ENCODE measurements at places on chromosomes 13 and 19.

DNA sequence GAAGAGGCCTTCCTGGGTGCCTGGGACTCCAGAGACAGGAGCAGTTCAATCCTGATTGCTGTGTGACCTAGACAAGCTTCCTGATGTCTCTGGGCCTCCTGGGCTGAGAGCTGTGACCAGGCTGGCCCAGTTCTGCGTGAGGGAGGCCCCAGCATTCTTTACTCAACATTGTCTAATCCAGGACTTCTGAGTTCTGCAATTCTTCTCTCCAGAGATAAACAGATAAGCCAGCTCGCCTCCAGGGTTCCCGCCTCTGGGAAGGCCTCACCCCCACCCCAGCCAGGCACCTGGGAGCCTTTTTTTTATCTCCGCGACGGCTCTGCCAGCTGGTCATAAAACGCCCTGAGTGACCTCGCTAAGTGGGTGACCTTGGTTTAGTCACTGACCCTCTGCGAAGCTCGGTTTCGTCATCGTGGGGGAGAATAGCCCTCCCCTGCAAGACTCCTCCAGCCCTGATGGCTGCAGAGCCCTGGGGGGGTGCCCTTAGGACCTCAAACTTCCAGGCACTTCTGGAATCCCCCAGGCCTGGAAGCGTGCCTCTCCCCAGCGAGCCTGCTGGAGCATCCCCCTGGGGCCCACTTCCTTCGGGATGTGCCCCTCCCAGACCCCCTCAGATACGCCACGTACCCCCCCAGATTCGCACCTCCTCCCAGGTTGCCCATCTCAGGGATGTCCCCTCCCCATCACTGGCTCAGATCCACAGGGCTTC is 1.9 kb downstream of the SULT2B1 start:
- DNase-seq = no peak

DNA sequence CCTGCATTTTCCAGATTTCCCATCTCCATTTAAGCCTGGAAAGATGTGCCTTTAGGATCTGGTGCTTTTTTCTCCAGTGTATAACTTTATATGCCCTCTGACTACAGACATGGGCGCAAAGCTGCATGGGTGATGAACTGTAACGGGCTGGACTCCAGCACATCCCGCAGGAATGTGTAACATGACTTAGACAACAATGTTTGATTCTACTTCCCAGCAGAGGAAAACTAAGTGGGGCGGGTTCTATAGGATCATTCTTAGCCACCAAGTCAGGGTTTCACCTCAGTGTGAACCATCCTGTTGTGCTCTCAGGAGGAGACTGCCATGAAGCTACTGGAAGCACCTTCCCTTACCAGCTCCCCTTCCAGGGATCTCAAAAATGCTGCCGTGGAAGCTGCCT is 93.2 kb upstream of the SERP2 start:
- peak; percentile 36 for DNase-seq

DNA sequence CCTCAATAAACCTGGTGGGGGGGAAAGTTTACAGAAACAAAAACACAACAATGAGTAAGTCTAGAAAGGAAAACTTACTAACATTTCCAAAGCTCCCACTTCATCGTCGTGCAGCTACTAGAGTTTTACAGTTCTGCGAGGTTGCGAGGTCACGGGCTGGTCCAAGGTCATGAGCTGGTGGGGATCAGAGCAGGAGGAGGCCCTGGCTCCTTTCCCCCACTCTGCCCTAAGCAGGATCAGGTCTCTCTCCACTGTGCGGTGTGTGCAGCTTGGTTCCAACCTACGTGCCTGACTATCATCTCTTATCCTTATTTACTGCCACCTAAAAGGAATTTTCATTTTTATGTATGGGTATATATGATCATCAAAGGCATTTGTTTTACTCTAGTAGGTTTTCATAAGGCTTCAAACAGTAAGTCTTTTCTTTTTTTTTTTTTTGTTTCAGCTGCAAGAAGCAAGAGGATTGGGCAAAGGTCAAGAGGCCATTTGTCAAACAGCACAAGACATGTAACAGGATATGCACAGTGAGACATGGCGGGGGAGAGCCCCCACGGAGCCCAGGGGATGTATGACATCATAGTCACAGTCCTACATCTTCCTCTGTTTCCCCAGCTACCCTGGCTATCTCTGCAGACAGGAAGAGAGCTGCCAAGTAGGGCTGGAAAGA is 76.6 kb upstream of the POMP start:
- no peak for DNase-seq

- DNase-seq = no peak
These were observed 46.8 kb downstream of the LATS2 start for GRCh38 chr13:21014502-21015170.

DNA sequence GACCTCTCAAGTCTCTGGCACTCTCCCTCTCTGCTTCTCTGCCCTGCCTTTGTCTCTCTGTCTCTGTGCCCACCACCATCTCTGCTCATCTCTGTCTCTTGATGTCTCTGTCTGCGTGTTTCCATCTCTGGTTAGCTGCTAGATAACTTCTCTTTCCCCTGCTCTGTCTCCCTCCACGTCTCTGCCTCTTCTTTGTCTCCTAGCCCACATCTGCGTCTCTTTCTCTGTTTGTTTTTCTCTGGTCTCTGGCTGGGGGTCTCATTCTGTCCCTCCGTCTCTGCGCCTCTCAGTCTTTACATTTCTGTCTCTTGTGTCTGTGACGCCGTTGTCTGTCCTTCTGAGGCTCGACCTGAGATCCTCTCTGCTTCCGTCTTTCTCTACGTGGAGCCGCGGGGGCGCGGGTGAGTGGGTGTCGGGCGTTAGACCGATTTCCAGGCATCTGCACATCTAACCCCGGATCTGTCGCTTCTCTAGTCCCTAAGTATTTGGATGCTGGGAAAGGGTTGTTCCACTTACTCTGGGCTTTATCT is 386 bp downstream of the GIPR start:
- DNase-seq = no peak

GRCh38 chr13:94234738-94235137 is 244.7 kb downstream of the DCT start:
- no peak for DNase-seq

GRCh38 chr13:48369988-48370387 is 42.9 kb downstream of the LPAR6 start:
- DNase-seq = no peak

GRCh38 chr19:54209811-54210494 is 9.3 kb downstream of the RPS9 start:
- DNase-seq = peak; percentile 96

GRCh38 chr13:33677215-33677614 is 140.7 kb upstream of the RFC3 start:
- DNase-seq = no peak

- no peak for DNase-seq
These were observed 606 bp downstream of the ERCC1 start for GRCh38 chr19:45423033-45423588.

DNA sequence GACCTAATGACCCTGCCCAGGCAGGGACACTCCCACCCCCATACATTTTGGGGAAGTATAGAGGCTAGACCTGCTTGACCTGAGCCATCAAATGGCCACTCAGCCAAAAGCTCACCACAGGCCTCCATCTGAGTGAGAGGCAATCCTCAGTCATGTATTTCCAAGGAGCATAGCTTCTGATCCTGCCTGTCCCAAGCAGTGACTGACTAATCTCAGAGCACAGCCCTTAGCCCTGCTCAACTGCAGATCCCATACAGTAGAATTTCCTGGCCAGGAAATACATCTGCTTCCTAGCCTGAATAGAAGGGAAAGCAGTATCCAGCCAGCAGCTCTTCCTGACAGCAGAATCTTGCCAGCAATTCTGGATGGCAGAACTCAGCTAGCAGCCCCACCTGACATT is 880.6 kb upstream of the GPC6 start:
- DNase-seq = no peak

- DNase-seq = no peak
These were observed 56.4 kb downstream of the ZNF676 start for GRCh38 chr19:22140356-22140755.

DNA sequence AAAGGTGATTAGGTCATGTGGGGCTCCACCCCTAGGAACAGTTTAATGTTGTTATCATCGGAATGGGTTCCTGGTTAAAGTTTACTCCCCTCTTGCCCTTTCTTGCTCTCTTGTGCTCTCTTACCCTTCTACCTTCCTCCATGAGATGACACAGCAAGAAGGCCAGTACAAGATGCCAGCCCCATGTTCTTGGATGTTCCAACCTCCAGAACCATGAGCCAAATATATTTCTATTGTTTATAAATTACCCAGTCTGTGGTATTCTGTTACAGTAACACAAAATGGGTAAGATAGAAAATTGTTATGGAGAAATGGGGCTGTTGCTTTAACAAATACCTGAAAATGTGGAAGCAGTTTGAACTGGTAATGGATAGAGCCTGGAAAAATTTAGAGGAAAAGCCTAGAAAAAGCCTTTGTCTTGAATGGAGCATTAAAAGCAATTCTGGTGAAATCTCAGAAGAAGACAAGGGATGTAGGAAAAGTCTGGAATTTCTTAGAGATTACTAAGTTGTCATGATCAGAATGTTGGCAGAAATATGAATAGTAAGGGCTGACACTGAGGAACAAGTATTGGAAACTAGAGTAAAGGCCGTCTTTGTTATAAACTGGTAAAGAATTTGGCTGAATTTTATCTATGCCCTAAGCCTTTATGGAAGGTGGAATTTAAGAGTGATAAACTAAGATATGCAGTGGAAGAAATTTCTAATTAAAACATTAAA is 53.5 kb upstream of the TSC22D1 start:
- DNase-seq = no peak

- no peak for DNase-seq
These were observed 1.9 kb downstream of the KDM4B start for GRCh38 chr19:4970558-4971423.

- no peak for DNase-seq
These were observed 28.0 kb downstream of the FRY start for GRCh38 chr13:32059511-32059984.

DNA sequence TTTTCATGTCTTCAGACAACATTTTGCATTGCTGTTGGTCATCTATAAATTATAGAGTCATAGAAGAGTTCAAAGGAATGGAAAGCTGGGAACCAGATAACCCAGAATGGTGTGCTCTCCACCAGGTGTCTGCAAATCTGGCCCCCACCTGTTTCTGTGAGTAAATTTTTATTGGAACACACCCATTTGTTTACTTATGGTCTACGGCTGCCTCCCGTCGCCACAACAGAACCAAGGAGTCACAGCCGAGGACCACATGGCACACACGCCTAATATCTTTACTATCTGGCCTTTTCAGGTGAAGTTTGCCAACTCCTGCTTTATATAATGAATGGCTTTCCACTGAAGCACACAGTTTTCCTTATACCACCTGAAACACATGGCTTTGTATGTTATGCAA is 58.2 kb downstream of the EFNB2 start:
- DNase-seq = no peak

DNA sequence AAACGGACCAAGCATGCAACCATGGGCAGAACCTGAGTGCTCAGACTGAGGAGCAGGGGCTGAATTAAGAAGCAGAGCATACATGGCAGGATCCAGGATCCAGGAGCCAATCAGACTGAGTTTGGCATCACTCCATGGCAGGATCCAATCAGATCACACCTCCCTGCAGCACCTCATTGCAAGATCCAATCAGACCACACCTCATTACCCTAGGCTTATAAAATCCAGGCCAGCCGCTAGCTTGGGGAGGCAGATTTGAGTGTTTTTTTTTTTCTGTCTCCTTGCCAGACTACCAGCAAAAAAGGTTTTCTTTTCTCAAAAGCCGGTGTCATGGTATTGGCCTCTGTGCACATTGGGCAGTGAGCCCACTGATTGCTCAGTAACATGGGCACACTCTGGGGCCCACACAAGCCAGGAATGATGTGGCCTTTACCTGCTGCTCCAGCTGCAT is 127.9 kb upstream of the GJB6 start:
- DNase-seq = no peak

GRCh38 chr19:2076526-2076944 is 19.6 kb downstream of the MOB3A start:
- DNase-seq = no peak

GRCh38 chr13:108494991-108495645 is 134.3 kb upstream of the MYO16 start:
- DNase-seq = no peak

GRCh38 chr13:98835156-98835555 is 82.7 kb upstream of the SLC15A1 start:
- DNase-seq = no peak

- no peak for DNase-seq
These were observed 22.5 kb upstream of the C19orf12 start for GRCh38 chr19:29737461-29738000.

GRCh38 chr13:41452462-41452861 is 4.9 kb upstream of the RGCC start:
- no peak for DNase-seq

DNA sequence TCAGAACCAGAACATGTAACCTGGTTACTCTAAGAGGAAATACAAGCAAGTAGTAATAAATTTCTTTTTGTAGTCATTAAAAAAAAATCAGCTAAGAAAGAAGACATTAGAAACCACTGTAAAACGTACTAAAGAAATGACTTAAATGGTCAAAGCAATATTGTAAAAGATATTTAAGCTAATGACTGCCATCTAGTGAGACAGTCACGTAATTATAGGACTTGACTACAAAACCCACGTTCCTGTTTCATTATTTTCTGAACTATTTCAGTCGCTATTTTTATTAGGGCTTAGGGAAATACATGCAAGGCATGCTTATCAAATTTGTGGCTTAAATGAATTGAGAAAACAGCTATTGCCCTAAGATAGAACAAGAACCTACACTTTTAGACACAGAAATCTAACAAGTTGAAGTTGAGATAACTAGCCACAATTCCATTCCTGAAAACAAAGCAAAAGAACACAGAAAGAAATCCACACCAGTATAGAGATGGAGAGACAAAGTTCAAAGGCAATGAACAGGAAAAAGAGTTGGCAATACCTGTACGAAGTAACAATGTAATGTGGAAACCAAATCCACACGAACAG is 17.9 kb downstream of the ALG5 start:
- DNase-seq = no peak

DNA sequence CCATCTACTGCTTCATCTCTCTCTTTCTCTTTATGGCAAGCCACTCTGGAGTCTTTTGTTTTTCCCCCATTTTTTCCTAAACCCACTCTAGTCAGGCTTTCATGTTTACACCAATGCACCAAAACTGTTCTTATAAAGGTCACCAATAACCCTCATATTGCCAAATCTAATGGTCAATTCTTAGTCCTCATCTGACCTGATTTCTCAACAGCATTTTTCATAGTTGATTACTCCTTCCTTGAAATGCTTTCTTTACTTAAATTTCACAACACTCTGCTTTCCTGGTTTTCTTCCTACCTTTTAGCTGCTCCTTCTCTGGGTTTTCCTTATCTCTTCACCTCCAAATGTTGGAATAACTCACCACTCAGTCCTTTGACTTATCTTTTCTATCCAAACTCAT is 47.9 kb downstream of the MICU2 start:
- no peak for DNase-seq

DNA sequence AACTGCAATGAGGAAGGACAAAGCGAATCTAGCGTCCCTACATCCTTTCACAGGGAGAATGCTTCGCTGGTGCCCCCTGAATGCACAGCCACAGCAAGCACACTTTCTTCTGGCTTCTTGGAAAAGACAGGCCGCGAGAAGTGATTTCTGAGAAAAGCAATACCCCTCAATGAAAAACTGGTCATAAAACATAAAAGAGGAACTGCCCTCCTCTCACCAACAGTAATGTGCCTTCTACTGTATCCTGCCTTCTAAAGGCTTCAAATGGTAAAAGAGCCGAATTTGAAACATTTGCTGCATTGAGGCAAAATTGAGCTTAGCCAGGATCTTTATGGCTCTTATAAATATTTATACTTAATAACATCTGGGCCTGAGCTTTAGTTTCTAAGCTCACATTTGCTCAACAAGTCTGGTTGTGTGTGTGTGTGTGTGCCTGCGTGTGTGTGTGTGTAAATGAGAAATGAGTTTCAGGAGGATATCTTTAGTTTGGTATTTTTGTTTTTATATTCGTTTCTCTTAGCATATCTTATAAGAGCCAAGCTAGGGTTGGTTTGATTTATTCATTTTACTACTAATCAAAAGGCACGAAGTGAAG is 246.1 kb upstream of the MAB21L1 start:
- no peak for DNase-seq
